HAP-1 (cell line): ENCODE measurements at places on chromosomes 5 and 9.
A peak's percentile ranks its signal among the peaks of the same experiment; 100 is the strongest.

GRCh38 chr9:103798620-103799019 lies 295.5 kb upstream of the SMC2 start:
- no peak for DNase-seq

DNA sequence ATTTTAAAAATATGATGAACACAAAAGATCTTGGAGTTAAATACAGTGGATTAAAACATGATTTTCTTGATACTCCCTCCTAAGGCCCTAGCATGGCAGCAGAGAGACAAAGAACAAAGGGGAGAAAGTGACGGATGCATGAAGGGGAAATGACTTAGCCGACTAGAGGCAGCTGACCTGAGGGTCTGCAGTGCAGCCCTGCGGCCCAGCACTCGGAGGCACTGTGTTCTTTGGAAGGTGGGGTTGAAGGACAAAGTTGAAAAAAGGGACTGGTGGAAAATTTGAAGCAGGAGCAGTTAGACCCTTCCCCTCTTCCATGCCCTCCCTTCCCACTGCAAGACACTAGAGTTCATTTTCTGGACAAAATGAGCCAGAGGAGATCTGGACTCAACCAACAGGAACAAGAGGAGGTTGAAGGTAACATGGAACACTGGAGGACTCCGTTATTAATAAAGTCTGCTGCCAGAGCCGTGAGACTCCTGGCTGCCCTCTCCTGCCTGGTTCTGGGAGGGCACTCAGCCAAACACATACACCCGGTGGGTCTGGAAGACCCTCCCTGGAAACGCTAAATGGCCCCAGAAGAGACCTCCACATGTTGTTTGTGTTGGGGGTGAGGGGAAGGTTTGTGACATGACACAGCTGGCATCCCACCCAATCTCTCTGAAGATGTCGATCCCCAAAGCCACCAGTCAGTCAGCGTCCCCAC lies 98.1 kb downstream of the JMY start:
- DNase-seq, result no peak

DNA sequence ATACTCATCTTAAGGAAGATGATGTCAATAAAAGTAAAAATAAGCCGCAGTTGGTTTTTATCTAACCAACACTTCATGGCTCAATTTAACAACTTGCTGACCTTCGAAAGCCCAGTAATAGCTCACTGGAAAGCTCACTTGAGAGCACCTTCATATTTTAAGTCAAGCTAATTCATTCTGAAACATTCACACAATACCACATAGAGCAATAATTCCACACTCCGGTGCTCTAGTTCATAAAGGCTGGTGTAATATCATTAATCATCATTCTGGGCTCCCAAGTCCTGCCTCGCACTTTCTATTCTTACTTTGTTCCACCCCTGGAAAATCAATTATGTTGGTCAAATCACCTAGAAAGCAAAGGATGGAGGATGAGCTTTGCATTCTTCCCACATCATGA lies 74.4 kb downstream of the ELAVL2 start:
- no peak for DNase-seq

DNA sequence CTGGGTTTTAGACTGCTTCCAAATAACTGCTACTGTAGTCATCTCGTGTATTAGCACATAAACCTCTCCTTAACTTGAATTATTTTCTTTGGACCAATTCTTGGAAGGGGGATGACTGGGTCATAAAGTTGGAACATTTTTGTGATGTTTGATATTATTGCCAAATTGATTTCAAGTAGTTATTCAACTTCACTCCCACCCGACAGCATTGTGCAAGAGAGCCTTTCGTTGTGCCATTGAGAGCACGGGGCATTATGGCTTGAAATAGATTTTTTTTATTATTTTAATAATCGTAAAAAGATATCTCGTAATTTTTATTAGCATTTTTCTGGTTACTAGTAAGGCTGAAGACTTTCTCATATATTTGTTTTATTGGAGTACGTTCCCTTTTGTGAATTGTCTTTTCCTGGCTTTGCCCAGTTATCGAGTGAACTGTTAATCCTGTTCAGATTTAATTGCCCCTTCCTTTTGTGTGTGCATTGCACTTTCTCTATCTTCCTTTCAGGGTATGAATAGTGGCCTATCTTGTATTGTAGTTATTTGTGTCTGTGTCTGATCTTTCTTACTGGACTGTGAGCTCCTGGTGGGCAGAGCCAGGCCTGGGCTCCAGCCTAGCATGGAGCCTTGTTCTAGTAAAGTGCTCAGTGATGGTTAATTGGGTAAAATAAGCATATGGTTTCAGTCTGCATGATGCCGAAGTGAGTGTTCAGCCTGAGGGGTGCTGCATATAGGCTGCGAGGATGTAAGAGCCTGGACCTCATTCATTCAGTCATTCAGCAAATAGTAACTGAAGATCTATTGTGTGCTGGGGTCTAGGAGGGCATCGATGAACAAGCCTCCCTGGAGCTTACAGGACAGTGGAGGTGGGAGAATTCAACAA lies 93.5 kb upstream of the SHB start:
- peak; percentile 84 for DNase-seq

GRCh38 chr5:162434281-162434680 lies 366.7 kb downstream of the GABRG2 start:
- DNase-seq, result no peak

GRCh38 chr9:136648751-136649150 lies 14.0 kb upstream of the EGFL7 start:
- no peak for DNase-seq

- DNase-seq, result no peak
Observed at GRCh38 chr5:61610678-61611024, 278.6 kb downstream of the ZSWIM6 start.

DNA sequence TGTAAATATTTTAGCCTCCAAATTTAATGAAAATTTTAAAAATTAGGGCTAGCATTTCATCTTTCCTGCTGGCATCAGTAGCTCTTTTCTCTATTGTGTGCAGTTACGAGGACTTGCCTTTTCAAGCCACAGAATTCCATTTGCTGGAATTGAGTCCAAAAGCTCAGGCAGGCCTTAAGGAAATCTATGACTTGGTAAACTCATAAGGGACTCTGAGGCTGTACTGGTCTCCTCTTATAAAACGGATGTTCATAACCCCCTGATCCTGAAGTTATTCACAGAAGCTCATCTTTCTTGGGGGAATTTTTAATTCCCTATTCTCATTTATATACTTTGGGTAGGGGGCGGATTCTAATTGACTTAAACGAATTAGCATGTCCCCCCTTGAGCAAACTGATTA lies 23.4 kb downstream of the ANKRA2 start:
- DNase-seq, result no peak

GRCh38 chr5:131423056-131423455 lies 159.2 kb downstream of the CDC42SE2 start:
- DNase-seq, result peak; percentile 34

DNA sequence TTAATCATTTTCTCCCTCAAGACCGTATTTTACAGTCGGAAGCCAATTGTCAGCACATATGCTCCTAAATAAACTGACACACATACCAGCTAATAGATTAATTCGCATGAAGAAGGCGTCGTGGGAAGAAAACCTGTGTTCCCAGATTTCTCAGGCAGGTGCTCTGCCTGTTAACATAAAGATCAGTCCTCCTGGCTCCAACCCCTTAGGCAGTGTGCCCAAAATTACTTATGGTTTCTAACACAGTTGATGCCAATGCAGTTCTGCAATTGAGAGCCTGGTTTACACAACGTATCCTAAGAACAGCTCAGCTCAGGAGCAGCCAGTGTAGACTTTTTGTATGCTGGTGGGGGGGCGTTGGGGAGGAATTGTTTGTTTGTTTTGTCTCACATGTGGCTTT lies 208.3 kb downstream of the ENC1 start:
- no peak for DNase-seq

DNA sequence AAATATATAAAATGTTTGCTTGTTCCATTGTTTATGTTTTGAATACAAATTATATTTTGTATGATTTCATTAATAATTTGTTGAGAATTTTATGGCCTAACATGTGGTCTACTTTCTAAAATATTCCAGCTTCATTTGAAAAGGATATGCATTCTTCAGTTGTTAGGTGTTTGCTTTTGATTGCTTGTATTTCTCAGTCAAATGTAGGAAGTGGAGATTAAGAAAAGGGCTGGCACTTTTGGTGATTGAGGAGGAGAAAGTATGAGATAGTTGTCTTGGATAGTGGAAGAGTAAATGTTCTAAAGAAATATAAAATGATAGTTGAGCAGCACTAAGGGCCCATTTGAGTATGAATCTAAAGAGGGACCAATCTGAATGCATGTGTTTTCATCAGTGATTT lies 23.1 kb downstream of the JAK2 start:
- DNase-seq, result no peak

DNA sequence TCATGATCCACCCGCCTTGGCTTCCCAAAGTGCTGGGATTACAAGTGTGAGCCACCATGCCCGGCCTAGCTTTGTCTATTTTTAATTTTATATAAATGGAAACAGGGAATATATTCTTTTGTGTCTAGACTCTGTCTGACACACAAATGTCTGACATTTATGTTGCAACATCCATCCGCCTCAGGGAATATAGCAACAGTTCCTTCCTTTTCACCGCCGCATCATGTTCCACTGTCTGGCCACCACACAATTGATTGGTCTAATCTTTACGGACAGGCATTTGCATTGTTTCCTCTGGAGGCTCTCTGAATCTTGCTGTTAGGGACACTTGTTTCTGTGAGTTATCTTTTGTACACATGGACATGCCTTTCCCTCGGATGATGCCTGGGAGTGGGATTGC lies 20.1 kb upstream of the TBC1D9B start:
- DNase-seq, result no peak

- no peak for DNase-seq
Observed at GRCh38 chr9:81137976-81138568, 551.3 kb downstream of the TLE1 start.

DNA sequence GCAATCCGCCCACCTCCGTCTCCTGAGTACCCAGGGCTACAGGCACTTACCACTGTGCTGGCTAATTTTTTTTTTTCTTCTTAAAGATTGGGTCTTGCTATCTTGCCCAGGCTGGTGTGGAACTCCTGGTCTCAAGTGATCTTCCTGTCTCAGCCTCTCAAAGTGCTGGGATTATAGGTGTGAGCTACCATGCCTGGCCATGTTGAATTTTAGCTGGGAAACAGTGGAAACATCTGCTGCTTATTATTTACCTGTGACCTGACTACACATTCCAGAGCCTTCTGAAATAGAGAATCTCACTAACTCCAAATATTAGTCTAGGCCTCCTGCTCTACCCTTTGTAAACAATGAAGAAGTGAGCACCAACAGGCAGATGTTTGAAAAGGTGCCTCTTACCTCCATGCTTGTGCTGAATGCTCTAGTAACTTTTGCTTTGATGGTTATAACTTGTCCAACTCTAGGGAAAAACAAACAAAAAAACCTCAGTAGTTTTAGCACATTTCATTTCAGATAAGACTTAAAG lies 22.5 kb downstream of the ACOT12 start:
- DNase-seq, result no peak

DNA sequence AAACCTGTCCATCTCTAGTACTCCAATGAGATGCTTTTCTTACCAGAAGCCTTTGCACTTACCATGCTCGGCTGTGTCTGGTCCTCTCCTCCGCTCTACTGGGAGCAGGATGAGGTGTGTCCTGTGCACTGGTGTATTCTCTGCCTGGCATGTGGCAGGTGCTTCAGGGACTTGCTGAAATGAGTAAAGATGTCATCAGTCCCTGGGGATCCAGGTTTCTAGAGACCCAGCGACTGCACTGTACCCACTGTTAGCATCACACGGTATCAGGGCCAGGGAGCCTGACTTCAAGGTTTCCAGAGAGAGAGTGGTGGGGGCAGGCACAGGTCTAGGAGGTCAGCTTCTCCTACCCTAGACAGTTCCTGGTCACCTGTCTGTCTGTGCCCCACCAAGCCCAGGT lies 10.5 kb downstream of the PTTG1 start:
- DNase-seq, result no peak

DNA sequence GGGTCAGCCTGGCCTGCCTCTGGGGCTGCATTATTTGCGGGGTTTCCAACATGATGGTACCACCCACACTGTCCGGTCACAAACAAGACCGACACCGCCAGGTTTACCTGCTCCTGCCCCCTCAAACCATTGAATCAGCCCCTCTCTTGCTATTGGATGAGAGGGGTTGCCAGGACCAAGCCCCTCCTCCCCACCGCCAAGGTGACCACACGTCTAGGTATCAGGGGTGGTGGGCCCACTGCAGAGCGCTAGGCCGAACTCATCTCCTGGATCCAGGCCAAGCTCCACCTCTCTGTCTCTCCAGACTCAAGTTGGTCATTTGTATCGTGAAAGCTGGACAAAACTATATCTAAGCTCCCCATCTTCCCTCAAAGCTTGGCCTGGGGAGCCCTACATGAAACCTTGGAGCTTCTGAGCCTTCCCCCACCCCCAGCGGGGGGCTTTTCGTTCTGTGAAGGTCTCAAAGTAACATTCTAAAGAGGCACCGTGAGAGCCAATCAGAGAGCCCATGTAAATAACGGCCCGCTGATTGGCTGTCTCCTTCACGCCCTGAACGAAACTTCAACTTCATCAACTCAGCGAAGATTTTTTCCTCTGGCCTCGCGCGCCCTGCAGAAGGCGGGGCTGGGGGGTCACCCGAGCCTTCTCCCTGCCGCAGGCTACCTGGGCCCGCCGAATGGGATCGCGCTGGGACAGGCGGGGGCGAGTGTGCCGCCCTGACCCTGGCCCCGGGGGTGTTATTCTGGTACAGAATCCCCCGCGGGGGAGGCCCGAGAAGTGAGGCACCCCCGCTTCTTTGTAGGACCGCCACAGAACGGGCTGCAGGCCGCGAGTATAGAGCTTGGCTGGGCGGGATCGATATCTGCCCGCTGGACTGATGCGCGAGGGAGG lies 49.6 kb upstream of the PSD2 start:
- no peak for DNase-seq

DNA sequence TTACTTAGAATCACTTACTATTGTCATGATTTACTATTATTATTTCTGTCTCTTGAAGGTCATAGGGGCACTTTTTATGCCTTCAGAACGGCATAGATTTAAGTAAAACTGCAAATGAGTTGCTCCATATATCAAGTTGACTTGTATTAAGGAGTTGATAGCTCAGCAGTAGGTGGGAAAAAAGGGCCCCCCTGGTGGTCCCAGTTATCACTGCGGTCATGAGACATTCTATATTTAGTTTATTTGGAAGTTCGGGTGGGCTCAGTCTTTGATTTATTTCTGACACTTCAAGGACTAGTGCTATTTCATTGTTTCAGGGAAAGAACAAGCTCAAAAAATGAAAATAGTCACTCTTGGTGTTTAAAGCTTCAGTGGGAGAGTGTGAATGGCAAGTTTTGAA lies 159.3 kb downstream of the SLC24A2 start:
- no peak for DNase-seq

DNA sequence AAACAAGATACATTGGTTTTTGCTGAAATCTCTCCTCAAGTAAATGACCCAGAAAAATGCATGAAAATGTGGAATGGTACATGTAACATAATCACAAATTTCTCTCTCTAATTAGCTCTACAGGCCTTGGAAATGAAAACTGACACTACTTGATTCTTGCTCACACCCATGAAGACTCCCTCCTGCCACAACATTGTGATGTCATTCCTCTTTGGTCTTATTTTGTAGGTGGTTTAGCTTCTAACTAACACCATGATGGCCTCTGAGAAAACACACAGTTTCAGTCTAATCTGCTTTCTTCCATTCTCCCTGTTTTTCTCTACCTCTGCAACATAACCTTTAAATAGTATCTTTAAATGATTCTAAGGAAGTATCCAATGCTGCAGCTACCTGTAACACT lies 78.6 kb upstream of the FAM174A start:
- DNase-seq, result no peak

- no peak for DNase-seq
Observed at GRCh38 chr5:60387051-60387440, 312.9 kb downstream of the DEPDC1B start.

GRCh38 chr5:77444356-77444755 lies 47.8 kb downstream of the WDR41 start:
- DNase-seq, result no peak
